ENCODE measurements at places on chromosomes 16 and 17.

DNA sequence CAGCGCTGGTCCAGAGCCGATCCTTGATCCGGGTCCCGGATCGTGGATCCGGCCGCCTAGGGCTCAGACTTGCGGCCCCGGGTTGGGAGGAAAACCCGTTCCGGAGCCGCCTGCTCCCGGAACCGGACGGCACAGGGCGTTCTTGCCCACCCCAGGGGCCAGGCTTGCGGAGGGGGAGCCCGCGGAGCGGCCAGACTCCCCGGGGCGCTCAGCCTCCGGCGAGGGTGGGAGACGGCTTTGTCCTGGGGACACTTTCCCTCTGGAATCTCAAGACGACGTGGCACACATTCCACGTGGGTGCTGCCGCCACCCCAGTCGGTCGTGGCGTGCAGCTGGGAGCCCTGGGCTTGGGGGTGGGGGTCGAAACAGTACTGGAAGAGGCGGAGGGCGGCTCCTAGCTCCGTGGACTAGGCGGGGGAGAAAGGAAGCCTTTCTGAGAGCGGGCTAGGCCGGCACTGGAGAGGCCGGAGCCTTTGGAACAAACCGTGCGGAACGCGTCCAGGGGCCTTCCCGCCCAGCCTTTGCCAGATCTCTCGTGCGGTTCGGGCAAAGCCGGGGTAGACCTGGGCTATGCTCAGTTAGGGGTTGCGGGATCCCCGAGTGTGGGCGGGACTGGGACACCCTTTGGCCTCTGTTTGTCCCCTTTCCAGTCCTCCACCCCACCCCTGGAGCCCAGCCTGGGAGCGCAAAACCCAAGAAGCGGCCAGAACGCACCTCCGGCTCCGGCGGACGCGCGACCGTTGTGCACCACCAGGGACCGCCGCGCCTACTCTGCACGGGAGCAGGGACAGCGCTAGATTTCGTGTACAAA lies 26.5 kb downstream of the SREBF1 start:
- DNase-seq, result no peak

DNA sequence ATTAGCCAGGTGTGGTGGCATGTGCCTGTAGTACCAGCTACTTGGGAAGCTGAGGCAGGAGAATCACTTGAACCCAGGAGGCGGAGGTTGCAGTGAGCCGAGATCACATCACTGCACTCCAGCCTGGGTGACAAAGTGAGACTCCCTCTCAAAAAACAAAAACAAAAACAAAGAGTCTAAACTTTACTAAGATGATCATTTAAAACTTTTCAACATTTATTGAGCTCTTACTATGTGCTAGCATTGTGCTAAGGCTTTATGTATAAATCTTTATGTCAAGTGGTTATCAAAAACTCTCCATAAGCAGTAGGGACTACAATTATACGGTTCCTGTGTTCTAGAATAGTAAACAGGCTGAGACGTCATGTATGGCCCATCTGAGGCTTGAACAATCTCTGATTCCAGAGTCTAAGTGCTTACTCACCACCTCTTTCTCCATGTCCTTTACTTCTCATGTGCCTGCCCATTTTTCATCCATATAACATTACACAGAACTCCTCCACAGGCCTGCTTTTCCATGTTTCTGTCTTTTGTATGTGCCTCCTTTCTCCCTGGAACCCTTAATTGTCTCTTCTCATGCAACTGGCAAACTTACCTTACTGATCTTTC lies 66.7 kb downstream of the NUP88 start:
- no peak for DNase-seq

DNA sequence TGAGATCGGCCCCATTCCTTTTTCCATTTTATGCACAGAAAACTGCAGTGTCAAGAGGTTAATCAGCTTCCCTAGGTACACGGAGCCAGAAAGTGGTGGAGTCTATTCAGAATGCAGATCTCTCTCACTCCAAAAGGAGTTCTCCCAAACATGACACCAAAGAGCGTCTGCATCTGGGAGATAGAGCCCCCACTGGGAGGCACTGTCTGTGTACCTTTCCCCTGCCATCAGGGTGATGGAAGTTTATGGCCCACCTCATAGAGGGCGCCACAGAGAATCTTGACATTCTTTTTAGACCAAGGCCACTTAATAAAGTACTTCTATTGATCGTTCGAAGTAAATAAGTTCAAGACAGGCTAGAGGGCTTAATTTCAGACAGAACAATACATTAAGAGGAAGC lies 493.7 kb upstream of the ERCC4 start:
- no peak for DNase-seq

DNA sequence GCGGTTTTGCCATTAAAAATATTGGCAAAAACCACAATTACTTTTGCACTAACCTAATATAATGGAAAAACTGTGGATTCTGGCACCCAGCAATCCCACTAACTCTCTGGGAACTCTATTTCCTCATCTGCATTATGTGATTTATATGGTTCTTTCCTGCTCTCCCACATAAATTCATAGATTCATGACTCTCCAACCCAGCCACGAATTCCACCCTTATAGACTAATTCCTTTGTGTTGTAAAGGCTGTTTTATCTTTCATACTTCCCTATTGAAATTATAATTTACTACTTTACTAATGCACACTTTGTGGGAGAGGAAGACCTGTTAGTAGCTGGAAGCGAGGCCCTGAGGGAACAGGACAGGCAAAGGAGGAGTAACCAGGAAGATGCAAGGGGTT lies 88.4 kb upstream of the GNAO1 start:
- no peak for DNase-seq

- no peak for DNase-seq
Observed at GRCh38 chr16:70808371-70808770, 7.4 kb upstream of the VAC14 start.

GRCh38 chr17:6755281-6755680 lies 565 bp upstream of the XAF1 start:
- no peak for DNase-seq

GRCh38 chr16:27640277-27640600 lies 90.3 kb downstream of the KATNIP start:
- DNase-seq, result no peak

DNA sequence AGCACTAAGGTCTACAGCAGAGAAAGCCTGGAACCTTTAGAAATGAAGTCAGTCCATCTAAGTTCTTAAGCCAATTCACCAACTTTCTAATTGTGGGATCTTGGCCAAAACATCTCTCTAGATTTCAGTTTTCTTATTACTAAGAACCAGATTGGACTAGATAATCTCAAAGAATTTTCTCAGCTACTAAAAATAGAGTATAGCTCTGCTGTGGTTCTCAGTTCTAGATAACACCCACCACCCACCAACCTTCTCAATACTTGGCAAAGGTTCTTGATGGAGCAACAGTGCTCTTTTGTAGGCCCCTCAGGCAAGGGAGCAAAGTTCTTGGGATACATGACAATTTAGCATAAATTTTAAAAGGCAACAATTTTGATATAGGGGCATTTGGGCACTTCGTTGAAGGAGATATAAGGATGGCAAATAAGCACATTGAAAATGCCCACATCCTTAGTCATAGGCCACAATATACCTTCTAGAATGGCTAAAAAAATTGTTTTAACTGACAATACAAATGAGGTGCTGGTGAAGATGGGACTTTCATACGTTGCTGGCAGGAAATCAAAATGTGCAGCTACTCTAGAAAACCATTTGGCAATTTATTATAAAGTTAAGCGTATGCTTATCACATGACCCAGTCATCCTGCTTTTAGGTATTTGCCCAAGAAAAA lies 74.4 kb upstream of the TMEM132E start:
- no peak for DNase-seq

DNA sequence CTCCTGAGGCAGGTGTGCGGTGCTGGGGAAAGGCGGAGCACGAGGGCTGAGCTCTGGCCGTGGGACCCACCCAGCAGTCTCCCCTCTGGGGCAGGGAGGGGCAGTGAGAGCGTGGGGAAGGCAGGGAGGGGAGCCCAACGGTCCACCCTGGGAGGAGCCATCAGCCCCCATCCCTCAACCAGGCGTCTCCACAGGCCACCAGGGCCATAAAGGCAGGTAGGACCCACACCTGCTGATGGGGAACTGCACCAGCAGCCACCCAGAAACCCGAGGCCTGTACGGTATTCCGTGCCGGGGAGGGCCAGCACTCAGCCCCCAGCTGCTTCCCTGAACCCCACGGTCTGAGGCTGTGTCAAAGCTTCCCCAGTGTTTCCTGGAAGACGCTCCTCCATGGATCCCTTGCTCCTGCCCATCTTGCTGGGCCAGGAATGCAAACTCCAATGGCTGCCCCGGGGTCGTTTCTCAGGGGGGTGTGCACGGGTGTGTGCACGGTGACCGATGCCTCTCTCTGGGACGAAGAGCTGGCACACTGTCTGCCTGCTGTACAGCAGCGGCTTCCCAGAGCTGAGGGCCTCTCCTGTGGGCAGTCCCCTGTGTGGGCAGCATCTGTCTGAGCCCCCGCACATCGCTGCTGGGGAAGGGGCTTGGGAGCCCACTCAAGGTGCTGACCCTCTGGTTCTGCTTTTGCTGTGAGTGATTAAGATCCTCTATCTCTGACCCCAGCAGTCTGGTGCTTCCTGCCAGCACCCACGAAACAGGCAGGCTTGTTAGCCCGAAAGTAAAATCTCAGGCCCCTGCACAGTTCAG lies 17.2 kb upstream of the METRNL start:
- DNase-seq, result no peak

GRCh38 chr16:25692742-25693508 lies 1.2 kb downstream of the HS3ST4 start:
- DNase-seq, result no peak

DNA sequence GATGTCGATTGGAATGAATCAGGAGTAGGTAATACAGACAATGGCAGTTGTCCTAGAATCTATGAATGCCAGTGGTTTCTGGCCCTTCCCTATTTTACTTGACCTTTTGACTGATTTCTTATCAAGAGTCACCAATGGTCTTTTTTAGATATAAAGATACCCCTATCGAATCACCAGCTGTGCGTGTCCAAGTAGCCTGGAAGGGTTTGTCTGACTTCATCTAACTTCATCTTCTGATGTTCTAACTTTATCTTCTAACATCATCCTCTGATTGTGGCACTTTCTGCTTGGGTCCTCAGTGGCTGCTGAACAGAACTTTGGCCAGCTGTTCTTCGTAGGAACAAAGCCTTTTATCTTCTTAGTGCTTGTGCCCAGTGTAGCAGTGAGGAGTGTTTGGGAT lies 129.7 kb downstream of the MSI2 start:
- no peak for DNase-seq

DNA sequence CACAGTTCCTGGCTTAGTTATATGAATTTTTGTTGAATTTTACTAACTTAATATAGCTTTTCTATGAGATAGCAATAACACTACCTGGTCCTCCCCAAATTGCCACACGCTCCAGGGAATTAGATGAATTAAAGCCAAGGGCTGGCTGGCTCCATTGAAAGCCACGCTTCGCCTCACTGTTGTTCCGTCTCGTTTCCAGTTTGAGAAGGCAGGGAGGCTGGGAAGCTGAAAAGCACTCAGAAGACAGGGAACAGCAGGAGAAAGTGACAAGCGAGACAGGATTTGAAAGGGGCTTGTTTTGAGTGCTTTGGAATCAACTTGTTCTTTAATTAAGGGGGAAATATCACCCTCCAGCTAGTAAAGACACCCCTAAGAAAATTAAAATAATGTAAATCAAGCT lies 425.3 kb downstream of the CA10 start:
- DNase-seq, result no peak

GRCh38 chr16:79042886-79043285 lies 557.7 kb downstream of the MAF start:
- DNase-seq, result no peak

GRCh38 chr16:29308644-29309546 lies 97.6 kb downstream of the NPIPB11 start:
- no peak for DNase-seq

DNA sequence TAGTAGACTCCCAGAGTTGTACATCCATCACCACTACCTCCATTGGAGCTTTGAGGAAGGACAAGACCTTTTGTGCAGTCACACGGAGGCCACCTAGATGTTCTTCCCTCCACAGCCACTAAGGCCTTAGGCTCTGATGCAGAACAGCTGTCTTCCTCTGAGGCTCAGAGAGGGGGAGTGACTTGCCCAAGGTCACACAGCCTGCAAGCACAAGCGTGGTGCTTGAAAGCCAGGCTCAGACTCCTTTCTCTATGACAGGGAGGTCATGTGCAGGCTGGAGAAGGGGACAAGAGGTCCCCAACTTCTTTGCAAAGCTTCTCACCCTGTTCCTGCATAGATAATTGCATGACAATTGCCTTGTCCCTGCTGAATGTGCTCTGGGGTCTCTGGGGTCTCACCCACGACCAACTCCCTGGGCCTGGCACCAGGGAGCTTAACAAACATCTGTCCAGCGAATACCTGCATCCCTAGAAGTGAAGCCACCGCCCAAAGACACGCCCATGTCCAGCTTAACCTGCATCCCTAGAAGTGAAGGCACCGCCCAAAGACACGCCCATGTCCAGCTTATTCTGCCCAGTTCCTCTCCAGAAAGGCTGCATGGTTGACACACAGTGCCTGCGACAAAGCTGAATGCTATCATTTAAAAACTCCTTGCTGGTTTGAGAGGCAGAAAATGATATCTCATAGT lies 12.7 kb downstream of the SCGB1C2 start:
- no peak for DNase-seq

DNA sequence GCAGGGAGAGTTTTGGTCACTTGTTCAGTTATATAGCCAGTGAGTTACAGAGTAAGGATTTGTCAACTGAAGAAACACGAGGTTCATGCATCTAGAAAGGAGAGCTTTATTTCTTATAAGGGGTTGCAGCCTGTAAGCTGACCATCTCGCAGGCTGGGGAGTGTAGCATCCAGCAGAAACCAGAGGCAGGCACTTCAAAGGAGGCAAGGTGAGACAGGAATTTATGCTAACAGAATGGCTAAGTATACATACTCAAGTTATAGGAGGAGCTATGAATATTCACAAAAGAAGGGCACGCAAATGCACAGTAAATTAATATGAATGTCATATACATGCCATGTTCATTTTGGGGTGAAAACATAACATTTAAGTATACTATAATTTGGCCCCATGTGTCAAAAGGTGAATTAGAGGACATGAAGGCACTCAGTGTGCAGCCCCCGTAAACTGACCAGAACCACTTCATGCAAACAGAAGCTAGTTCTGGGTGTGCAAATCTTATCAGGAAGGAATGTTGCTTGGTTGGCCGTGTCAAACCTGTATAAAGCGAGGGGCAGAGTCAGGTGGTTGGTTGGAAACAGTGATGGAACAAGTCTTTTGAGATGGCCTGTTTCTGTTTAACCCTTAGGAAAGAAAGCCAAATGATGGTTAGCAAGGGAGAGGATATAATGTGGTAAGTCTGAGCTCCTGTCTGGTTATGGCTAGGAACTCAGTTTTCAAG lies 97.0 kb downstream of the GRIN2A start:
- no peak for DNase-seq

- no peak for DNase-seq
Observed at GRCh38 chr16:400061-400591, 1.6 kb upstream of the DECR2 start.

DNA sequence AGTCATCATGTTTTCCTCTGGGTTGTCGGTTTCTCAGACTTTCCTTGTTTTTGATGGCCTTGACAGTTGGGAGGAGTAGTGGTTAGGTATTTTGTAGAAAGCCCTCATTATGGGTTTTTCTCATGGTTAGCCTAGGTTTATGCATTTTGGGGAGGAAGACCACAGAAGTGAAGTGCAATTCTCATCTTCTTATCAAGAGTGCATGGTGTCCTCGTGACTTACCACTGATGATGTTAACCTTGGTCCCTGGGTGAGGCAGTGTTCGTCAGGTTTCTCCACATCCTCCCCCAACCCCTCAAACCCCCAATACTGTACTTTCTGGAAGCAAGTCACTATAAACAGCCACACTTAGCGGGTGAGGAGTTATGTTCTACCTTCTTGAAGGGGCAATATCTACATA lies 42.3 kb downstream of the BPTF start:
- DNase-seq, result no peak
